ENCODE measurements at places on chromosomes 6 and 20. TPM values are rescaled to one million over a fixed set of nuclear protein-coding genes. Genes with fewer than 3 reads are reported as not detected.

DNA sequence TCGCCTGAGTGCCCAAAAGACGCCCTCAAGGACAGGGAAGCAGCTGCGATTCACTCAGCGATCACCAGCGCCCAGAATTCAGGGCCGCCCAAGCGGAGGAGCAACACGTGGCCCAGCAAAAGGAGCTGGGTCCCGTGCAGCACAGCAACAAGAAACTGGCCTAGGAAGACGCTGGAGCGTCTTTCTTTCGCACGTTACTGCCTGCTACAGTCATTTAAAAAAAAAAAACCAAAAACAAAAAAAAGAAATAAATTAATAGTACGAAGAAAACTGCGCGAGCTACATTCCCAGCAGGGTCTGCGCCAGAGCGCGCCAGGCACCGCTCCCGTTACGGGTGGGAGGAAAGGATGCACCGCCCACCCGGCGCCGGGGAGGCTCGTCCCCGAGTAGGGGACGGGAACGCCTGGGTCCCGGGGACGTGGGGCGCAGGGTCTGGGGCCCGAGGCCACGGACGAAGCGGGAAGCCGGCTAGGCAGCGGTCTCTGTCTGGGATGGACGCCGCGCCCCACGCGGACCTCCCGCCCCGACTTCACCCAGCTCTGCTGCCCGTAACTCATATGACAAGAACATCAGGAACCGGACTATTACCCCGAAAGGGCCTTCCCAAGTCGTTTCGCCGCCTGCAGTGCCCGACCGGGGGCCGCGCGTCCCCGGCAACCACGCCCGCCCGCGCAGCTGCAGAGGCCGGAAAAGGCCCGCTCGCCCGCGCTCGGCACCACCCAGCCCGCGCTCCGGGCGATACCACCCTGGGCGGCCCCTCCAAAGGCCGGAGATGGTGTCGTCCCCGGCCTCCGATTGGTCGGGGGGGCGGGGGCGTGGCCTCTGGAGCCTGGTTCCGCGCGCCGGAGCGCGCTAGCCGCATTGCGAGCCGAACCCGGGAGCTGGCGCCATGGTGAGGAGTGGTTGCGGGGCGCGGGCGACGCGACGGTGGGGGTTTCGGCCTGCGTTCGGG, at the start of gene NOP56:
TSS of gene NOP56 (plus strand) at position 861 of the 952 bp plus-strand sequence. CDS start at position 890, 29 bp downstream.
- peak; percentile 97 for DNase-seq

- DNase-seq: no peak
Measured at GRCh38 chr6:148990403-148990802, 243.6 kb downstream of the UST start.

- DNase-seq: no peak
Measured at GRCh38 chr6:36780442-36781177, 58.6 kb downstream of the CPNE5 start.

GRCh38 chr6:118216751-118217150, 309.7 kb downstream of the SLC35F1 start:
- DNase-seq: no peak

DNA sequence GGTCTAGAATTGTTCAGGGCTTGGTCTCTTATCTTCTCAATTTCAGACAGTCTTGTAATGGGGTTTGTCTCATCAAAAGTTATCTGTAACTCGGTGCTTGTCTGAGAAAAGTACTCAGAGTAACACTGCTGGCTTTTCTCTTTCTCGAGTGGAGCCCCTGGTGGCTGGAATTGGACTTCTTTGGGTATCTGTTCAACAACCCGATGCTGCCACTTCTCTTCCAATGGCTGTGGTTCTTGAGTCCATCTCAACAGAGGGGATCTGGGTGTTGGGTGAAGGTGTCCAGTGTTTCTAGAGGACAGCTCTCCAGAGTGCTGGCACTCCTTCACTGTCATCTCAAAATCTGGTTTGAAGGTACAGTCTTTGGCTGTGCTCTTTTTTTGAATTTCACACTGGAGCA, 24.6 kb downstream of the DST start:
- DNase-seq: no peak

- DNase-seq: no peak
Measured at GRCh38 chr20:49483018-49483695, 689 bp upstream of the KCNB1 start.

- no peak for DNase-seq
Measured at GRCh38 chr6:52736145-52736544, 27.1 kb downstream of the GSTA2 start.

- DNase-seq: no peak
Measured at GRCh38 chr6:26437550-26437949, 2.8 kb upstream of the BTN3A3 start.

- no peak for DNase-seq
Measured at GRCh38 chr6:162331911-162332310, 395.7 kb downstream of the PRKN start.

- DNase-seq: no peak
Measured at GRCh38 chr6:46281110-46281509, 110.3 kb upstream of the ENPP5 start.

DNA sequence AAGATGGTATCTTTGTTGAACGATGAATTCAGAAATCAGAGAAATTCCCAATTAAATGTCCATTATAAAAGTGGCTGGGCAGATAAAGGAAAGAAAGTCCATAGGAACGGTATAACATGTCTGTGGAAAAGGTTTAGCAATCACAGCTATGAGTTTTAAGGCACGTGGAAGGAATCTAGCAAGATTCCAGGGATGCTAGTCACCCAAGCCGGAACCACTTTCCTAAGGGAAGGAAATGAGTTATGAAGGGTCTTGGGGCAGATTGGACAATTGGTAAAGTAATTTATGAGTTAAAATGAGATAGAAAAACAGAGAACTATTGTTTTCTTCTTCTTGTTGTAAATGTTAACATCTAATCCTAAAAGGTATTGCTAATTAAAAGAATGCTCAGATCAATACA, 384.8 kb downstream of the ADGRB3 start:
- no peak for DNase-seq

DNA sequence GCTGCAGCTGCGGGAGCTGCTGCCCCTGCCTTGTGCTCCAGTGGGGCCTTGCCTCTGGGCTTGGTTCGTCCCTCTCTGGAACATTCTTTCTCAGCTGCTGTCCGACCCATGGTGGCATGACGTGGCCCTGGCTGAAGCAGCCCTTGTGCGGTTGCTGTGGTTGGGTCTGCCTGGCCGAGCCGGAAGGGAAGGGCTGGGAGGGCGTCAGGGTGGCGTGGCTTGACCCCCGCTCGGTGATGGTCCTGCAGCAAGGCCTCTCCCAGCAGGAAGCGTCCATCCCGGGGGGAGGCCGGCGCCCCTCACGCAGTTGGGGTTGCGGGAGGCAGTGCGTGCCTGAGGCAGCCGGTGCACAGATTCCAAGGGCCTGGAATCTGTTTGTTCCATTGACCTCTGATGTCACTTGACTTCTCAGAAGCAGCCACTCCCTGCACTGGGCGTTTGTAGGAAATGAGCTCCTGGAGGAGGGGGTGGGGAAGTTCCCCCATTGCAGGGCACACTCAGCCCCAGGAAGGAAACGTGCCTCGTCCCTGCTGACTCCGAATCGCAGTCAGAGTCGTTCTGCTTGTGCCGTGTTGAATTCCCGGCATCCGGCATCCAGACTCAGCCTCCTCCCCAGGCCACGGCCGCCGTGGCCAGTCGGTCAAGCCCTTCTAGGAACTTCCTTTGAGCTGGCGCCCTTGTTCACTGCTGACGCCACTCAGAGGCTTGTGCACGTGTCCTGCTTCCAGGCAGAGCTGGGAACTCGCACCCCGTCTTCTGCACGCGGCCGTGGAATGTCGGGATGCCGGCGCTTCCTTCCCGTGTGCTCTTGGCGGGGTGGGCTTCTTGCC, 9.7 kb upstream of the TNFRSF6B start:
- DNase-seq: peak; percentile 97

- no peak for DNase-seq
Measured at GRCh38 chr6:76506808-76507207, 434.3 kb upstream of the IMPG1 start.

DNA sequence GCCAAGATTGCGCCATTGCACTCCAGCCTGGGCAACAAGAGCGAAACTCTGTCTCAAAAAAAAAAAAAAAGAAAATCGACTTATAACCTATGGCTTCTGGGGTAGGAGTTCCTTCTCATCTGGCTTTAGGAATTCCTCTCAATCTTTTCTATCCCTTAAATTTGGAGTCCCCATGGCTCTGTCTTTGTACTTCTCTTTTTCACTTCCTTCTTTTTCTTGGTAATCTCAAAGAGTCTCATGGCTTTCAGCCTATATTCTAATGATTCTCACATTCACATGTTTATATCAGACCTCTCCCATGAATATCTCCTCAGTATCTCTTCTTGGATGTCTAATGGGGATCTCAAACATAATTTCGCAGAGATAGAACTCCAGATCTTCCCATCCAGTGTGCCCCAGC, 42.8 kb upstream of the RALGAPA2 start:
- no peak for DNase-seq

DNA sequence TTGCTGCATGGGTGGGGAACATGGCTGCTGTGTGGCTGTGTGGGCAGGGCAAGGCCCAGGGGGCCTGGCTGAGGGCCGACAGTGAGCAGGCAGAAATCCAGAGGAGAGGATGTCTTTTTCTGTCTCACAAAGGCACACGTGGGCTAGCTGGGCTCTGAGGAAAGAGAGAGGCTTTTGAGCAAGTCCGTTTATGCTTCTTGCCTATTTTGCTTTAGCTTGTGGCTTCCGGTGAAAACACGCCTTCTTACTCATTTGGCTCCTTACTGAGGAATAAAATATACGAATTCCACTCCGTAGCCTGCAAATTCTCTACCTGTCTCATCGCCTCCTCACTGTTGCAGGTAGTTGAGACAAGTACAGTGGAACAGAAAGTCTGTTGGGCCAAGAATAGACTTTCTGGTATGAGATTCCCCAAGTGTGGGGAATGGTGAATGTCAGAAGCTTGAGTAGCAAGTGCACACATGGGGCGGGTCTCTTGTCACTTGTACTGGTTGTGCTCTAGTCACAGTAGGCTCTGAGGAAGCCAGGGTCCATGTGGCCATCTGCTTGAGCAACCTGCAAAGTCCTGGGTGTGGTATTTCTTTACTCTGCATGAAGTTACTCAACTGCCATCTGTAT, 28.4 kb downstream of the WRNIP1 start:
- no peak for DNase-seq

- DNase-seq: no peak
Measured at GRCh38 chr6:81204731-81205130, 547.8 kb downstream of the TENT5A start.

DNA sequence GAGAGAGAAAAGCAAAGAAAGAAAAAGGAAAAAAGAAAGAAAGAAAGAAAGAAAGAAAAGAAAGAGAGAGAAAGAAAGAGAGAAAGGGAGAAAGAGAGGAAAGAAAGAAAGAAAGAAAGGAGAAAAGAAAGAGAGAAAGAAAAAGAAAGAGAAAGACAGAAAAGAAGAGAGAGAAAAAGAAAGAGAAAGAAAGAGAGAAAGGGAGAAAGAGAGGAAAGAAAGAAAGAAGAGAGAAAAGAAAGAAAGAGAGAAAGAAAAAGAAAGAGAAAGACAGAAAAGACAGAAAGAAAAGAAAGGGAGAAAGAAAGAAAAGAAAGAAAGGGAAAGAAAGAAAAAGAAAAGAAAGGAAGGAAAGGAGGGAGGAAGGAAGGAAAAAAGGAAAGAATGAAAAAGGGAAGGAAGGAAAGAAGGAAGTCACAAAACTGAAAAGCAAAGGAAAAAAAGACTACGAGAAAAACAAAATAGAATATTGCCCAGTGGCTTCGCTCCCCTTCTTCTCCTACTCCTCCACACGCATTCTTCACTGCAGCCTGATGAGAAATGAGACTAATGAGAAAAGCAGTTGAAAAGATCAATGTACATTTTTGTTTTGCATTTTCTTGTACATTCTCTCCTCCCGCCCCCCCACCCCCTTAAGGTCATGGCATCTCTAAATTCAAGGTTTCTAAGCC, 170.0 kb downstream of the SOD2 start:
- no peak for DNase-seq

DNA sequence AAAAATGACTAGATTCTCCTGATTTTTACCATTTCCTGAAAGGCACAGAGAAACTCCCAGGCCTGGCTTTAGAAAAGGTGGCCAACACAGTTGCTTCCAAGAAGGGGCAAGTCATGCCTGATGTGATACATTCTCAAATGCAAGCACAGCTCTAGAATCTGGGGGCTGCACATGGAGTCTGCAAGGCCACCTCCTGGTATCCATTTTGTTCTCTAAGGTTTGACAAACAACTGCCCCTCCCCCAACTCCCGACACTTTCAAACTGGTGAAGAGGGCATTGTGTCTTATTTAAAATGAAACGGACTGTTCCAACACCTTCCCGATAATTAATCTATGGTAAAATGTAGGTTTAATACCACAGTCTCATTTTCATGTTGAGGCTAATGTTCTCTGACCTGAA, 220.2 kb upstream of the CEP162 start:
- DNase-seq: no peak

- DNase-seq: no peak
Measured at GRCh38 chr6:13165502-13166172, 162.7 kb downstream of the TBC1D7 start.

DNA sequence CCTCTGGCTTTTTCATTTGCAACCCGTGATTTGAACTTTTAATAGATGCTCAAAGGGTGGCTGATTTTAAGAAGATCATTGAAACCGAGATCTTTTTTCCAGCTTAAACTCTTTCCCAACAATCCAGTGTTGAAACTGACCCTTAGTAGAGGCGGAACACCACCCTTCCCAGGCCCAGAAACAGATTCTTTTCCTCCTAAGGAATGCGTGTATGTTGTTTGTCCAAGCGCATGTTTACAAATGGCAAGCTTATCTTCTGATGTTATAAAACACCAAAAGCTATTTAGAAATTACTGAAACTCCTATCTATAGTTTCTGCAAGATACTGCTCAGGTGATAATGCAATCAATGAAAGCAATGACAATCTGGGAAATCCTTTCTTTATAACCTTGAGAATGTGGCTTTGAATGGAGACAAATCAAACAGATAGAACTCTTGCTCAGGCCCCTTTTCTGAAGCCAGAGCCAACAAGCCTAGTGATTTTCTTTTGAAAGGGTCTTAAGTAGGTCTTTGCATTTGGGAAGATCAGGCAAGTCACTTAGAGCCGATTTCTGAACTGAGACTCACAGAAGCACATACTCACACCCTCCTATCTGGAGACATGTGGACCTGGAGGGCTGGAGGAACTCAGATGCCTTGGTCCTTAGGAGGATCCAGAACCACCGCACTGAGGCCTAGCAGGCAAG, 9.1 kb downstream of the BANF2 start:
- no peak for DNase-seq

The MAS1 gene
- 0.42 TPM for total RNA-seq

The FBXO30 gene
- 17.4 TPM for total RNA-seq

The OXT gene
- total RNA-seq: not detected

The COL19A1 gene
- total RNA-seq: 0.14 TPM

The MYB gene
- total RNA-seq: 0.23 TPM

The OARD1 gene
- total RNA-seq: 14.5 TPM

The CTAGE9 gene
- not detected for total RNA-seq

The KIAA1755 gene
- 18.6 TPM for total RNA-seq

The CGA gene
- not detected for total RNA-seq

The TNNC2 gene
- 0.48 TPM for total RNA-seq

The SAMD10 gene
- 1.5 TPM for total RNA-seq

The LCA5 gene
- 7.1 TPM for total RNA-seq
